Pancreas (tissue), 10 donors: ENCODE measurements at places on chromosomes 3 and 15. TPM values are rescaled to one million over a fixed set of nuclear protein-coding genes. Genes with fewer than 3 reads are reported as not detected.

GRCh38 chr15:31508656-31509055, 182.0 kb downstream of the KLF13 start:
- no peak for DNase-seq

GRCh38 chr3:149621218-149622005, 36.4 kb downstream of the WWTR1 start:
- DNase-seq, result no peak

DNA sequence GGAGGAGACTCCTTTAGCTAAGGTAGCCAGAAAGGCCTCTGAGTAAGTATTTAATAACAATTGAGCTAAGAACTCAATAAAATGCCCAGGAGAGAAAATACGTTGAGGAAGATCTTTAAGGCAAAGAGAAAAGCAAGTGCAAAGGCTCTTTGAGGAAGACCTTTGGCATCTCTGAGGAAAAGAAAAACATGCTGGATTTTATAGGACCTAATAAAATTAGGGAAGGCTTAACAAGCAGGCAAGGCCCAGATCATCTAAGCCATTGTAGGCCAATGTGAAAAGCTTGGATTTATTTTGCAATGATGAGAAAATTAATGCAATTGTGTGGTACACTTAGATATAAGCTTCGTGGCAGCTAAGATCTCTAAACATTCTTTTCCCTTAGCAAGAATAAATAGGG, 75.7 kb downstream of the P3H2 start:
- no peak for DNase-seq

The ISLR2 gene
- 0.23 TPM for polyA plus RNA-seq

The BCL2A1 gene
- polyA plus RNA-seq, result 0.77 TPM

The SLC24A5 gene
- 0.19 TPM for polyA plus RNA-seq
